ENCODE measurements at places on chromosomes 7 and 10. TPM values are rescaled to one million over a fixed set of nuclear protein-coding genes. Genes with fewer than 3 reads are reported as not detected.

GRCh38 chr7:3120513-3120912 is 76.8 kb upstream of the CARD11 start:
- DNase-seq = no peak

DNA sequence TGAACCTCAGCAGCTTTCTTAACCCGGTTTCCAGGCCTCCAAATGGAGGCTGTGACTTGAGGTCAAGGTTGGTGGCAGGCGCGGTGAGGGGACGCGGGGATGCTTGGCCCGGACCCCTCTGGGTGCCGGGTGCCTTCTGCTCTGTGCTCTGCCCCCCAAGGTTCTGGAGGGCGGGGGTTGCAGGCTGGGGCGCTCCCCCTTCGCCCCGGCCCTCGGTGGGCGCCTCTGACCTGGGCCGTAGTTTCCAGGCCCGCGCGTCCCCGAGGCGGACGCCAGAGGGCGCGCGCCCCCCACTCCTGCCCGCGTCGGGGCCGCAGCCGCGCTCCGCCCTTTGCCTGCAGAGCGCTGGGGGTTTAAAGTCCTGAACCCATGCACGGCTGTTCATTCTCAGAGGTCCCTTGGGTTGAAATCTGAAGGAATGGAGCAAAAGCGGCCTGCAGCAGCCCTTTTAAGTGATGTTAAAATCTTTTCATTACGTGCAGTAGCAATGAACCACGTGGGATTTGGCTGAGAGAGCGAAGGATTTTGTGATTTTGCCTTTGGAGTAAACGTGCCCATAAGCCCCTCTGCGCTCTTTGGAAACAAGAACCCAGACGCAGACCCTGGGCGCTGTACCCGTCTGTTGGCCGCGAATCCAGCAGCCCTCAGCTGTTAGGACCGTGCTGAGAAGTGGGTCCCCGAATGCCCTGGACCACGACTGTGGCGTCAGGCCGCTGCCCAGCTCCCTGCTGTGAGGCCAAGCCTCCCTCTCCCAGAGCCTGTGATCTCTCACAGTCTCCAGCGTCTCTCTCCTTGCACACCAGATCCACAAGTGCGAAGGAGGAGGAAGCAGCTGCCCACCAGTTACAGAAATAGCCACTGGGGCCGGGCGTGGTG is 135.0 kb downstream of the ACTR3B start:
- no peak for DNase-seq

DNA sequence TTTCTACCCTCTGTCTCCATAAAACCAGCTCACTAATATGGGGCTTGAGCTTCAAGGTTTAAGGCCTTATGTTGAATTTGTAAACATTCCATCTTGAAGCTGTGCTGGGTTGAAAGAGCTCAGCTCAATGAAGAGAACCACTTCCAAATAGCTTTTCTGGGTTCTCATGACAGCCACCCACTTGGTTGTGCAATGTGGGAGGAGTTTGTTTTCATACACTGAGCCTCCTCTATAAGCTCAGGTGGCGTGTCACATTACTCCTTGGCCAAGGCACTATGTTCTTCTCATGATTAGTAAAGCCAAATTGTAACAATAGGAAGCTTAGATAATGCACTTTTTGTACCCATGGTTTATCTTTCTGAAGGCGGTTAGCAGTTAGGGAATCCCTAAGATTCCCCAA is 265.6 kb downstream of the PTEN start:
- no peak for DNase-seq

GRCh38 chr10:107665459-107665858 is 501.0 kb upstream of the SORCS1 start:
- DNase-seq = no peak

TRDMT1 gene
- total RNA-seq = 4.5 TPM

PARD3 gene
- total RNA-seq = 33.5 TPM

DNA sequence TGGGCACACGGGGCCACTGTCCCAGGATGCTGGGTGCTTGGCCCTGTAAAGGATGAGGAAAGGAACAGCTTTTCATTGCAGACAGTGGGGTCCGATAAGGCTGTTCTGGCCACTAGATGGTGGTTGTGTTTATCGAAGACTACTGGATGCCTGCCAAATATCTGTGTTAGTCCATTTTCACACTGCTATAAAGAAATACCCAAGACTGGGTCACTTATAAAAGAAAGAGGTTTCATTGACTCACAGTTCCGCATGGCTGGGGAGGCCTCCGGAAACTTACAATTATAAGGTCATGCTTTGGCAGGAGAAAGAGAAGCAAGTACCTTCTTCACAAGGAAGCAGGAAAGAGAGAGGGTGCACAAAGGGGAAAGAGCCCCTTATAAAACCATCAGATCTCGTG is 32.2 kb upstream of the GARS1 start:
- DNase-seq = no peak

- DNase-seq = no peak
Observed at GRCh38 chr10:77633376-77633775, 4.2 kb downstream of the KCNMA1 start.

DNA sequence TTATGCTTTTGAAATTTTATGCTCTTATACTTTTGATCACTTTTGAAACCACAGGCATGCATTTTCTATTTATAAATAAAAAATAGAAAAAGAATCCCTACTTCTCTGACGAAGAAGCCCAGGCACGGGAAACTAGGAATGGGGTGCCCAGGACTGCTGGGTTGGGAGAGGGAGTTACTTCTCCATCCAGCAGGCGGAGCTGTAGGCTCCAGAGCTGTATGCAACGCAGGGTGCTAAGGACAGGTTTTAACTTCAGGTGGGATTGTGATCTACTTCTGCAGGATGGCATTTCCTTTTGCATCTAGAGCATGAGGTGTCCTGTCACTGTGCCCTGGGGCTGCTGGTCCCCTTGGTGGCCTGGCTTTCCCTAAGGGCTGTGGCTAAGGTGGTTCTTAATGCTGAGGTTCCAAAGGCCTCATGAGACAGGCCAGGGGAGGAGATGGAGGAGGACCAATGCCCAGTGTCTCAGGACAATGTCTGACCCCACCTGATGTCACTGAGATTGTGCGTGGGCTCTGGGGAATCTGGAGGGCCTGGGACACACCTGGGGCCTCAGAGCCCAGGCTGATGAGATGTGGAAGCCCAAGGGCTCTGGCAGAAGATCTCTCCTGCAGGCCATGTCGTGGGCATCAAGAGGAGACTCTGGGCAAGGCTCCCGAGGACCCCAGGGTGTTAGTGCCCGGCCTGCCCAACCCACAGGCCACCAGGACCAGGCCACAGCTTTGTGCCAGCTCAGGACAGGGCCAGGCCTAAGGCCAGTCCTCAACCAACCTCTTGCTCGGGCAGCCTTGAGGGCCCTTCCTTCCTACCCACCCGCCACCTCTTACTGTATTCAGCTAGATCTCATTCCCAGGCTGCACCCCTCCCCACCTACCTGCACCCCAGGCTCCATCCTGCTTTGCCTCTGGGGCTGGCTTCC is 507 bp downstream of the CCDC201 start:
- no peak for DNase-seq

FGFBP3 gene
- 0.22 TPM for total RNA-seq

DNA sequence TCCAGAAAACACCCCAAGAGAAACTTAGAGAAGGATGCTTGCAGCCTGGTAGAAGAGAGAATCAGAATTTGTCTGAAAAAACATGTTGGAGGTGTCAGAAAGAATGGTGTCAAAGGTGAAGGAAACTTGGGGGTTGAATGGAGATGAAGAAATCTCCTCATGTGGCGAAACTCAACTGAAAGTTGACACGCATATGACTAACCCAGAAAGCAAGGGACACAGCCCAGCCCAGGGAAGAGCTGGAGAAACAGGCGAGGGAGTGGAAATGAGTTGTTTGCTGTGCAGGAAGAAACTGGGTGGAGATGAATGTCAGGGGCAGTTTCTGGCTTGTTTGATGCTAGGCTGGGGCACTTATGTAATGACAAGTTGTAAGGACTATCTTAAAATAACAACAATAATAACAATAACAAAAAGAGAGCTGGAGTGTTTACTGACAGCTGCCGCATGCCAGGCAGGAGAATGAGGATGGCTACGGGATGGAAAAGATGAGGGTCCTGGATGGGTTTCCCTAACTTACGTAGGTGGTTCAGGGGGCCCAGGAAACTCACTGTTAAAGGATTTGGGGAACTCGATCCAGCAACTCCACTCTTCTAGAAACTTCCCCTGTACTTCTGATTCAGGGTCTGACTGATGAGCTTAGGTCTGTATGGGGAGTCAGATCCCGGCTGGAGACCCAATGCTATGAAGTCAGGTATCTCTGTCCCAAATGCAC is 57.4 kb downstream of the MAP3K8 start:
- DNase-seq = no peak

GRCh38 chr10:95260397-95260881 is 30.4 kb downstream of the PDLIM1 start:
- no peak for DNase-seq

DNA sequence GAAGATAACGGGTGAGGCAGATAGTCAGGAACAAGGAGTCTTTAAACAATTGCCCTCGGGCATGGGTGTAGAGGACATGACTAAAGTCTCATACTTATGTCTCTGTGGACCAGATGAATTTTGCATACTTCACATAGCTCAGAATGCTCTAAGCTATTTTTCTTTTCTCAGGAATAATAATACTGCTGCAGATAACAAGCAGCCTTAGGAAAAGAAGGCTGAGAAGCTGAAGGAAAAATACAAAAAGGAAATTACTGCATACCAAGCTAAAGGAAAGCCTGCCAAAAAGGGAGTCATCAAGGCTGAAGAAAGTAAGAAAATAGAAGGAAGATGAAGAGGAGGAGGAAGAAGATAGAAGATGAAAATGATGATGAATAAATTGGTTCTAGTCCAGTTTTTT is 13.4 kb upstream of the ERCC6 start:
- DNase-seq = no peak

LRRD1 gene
- not detected for total RNA-seq

HOXA10 gene
- total RNA-seq = not detected

CPA2 gene
- not detected for total RNA-seq

GRCh38 chr7:2193575-2194305 is 39.0 kb downstream of the MAD1L1 start:
- peak; percentile 13 for DNase-seq

GGCT gene
- total RNA-seq = 17.4 TPM

ZNF425 gene
- 0.38 TPM for total RNA-seq

HPS1 gene
- total RNA-seq = 25.6 TPM

DNA sequence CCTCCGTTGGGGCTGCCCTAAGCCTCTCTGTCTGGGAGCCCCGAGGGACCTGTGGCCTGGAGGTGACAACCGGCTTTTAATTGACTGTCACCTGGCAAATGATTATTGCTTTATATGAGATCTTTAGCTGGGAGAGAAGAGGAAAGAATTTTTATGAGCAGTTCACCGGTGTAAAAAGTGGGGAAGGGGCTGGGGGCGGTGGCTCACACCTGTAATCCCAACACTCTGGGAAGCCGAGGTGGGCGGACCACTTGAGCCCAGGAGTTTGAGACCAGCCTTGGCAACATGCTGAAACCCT is 2.6 kb upstream of the COX19 start:
- DNase-seq = no peak

SLC13A1 gene
- not detected for total RNA-seq

DNA sequence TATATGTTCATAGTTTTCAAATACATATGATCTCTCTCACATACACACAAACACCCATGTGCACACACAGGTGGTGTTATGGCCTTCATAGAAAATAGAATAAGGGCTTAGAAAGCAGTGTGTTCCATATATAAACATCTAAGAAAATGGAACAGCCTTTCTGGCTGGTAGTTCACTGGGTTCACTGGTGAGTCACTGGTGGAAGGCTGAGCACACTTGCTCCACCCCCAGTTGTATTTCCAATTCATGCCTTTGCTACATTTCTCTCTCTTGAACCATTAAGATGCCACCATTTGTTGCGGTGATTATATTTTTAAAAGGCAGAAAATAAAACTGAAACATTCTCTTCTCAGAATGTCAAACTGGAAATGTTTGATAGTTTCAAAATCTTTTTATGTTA is 252.1 kb downstream of the GLI3 start:
- no peak for DNase-seq

GRCh38 chr10:62613859-62614258 is 190.7 kb upstream of the ADO start:
- DNase-seq = no peak

DNA sequence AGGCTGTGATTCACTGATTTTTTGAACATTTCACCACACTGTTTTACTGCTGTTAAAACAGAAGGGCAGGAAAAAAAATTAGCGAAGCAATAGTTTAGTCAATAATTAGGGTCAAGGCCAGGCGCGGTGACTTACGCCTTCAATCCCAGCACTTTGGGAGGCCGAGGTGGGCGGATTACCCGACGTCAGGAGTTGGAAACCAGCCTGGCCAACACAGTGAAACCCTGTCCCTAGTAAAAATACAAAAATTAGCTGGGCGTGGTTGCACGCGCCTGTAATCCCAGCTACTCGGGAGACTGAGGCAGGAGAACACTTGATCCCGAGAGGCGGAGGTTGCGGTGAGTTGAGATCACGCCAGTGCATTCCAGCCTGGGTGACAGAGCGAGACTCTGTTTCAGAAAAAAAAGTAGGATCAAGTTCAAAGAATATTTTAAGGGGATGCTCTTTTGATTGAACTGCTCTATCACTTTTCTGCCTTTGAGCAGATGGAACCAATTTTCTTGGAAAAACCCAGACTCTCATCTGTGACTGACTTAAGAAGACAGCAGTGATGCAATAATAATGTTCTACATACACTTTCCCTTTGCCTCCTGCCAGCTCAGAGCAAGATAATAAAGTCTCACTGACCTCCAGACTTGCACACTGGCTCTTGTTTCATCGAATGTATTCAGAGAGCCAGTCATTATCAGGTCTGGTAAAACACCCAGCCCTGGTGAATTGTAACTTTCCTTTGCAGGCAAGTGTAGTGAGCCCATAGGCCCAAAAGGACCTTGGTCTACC is 1.6 kb upstream of the PPA1 start:
- DNase-seq = no peak

HILPDA gene
- 7.3 TPM for total RNA-seq

WDR91 gene
- total RNA-seq = 5.1 TPM

DNA sequence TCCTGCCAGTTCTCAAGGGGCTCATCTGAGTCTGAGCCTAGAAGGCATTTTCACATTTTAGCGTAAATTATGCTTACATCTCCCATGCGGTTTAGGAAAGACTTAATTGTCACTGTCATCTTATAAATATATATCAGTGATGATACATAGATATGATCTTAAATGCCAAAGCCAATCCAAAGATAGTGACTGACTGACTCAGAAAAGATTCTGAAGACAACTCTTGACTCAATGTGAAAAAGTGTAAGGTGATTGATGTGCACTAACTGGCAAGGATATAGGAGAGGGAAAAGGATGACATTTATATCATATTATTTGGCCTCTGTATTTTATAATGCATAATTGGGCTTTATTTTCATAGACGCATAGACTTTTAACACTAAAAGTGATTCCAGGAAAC is 84.9 kb upstream of the LRRN3 start:
- no peak for DNase-seq

DNA sequence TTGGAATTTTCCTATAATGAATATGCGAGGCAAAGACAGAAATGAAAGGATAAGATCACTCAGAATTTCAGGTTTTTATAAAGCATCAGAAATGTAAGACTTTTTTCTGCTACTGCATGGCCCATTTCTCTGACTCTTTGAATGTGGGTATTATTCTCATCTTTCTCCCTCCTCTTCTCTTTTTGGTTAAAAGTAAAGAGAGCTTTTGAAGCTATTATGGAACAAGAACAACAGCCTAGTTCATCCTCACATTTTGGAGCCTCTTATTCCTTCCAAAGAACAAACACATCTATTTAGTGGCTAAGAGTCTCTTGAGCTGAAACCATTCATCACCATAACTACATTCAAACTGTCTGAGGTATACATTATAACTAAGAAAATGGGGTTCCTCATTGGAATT is 19.4 kb upstream of the ATRNL1 start:
- DNase-seq = no peak

Measured in Right ventricle myocardium superior (tissue), 1 donor.